Stimulated activated CD8-positive, alpha-beta memory T cell treated with anti-CD3 and anti-CD28 coated beads, Interleukin-7, amount 100 ng/mL, for 1 hour (primary cell): ENCODE measurements at places on chromosomes 12 and 14.

GRCh38 chr12:60093428-60093827 lies 497.6 kb downstream of the SLC16A7 start:
- DNase-seq: no peak

DNA sequence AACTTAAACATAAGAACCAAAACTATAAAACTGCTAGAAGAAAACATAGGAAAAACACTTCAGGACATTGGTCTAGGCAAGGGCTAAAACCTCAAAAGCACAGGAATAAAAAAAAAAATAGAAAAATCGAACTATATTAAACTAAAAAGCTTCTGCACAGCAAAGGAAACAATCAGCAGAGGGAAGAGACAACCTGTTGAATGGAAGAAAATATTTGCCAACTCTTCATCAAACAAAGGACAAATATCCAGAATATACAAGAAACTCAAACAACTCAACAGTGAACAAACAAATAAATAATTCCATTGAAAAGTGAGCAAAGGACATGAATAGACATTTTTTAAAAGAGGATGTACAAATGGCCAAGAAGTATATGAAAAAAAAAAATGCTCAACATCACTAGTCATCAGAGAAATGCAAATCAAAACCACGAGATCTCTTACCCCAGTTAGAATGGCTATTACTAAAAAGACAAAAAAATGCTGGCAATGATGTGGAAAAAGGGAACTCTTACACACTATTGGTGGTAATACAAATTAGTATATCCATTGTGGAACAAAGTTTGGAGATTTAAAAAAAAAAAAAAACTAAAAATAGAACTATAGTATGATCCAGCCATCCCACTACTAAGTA lies 152.0 kb downstream of the NDUFA12 start:
- no peak for DNase-seq

DNA sequence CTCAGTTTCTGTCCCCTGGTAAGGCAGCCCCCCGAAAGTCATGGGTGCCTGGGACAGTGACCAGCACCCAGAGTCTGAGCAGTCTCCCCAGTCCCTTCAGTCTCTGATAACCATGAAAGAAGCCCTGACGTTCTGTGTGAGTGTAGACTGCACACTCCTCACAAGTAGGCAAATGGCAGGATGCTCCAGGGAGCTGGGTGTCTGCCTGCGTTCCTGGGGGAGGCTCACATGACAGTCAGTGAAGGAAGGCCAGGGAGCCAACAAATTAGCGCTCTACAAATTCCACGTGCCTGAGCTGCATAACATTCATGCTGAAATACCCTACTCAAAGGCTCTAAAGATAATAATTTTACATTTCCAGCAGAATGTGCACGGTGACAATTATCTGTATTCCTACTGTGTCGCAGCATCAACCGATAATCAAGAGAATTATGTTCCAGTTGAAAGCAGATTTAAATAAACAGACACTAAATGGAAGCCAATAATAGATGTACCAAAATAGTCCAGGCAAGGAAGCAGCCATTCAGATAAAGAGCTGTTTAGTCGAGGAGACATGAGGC lies 56.3 kb downstream of the ASCL1 start:
- DNase-seq: no peak

- no peak for DNase-seq
Measured at GRCh38 chr14:57848353-57848752, 17.5 kb downstream of the SLC35F4 start.

DNA sequence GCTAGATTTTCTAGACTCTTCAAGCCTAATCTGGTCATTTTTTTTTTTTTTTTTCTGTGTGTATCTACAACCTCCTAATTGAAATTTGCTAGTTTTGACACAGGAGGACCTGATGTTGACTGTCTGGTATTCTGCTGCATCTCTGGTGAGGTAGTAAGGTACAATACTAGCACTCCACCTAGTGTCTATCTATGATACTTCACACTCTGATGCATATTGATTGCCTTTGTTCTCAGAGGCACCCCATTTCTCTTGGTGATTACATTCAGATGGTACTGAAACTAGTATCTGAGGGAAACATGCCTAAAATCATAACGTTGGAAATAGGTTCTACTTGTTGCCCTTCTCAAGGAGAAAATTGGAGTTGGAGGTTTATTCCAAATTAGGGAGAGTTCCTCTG lies 930.5 kb upstream of the NOVA1 start:
- no peak for DNase-seq

GRCh38 chr14:74981462-74981782 lies 21.3 kb upstream of the EIF2B2 start:
- no peak for DNase-seq

- no peak for DNase-seq
Measured at GRCh38 chr14:58563978-58564377, 73.8 kb upstream of the DACT1 start.

DNA sequence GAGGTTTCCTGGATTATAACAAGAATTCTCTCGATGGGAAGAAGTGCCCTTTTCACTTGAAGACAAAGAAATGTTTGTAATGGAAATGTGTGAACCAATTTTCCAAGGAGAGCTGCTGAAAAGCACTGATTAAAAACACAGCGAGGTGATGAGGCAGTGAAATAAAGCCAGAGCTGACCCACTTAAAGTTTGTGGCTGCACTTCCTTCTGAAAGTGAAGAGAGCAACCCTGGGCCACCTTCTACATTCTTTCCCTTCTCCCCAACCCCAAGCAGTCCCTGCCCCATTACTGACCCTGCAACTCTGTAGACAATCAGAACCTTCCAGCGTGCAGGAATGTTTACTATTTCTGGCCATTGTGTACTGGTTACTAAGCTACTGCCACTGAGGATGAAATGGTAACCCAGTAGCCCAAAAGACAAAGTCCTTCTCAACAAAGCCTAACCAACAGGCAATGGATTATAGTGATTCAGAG lies 173.9 kb downstream of the TTC7B start:
- DNase-seq: no peak

GRCh38 chr12:82930301-82930700 lies 243.6 kb downstream of the TMTC2 start:
- DNase-seq: no peak

DNA sequence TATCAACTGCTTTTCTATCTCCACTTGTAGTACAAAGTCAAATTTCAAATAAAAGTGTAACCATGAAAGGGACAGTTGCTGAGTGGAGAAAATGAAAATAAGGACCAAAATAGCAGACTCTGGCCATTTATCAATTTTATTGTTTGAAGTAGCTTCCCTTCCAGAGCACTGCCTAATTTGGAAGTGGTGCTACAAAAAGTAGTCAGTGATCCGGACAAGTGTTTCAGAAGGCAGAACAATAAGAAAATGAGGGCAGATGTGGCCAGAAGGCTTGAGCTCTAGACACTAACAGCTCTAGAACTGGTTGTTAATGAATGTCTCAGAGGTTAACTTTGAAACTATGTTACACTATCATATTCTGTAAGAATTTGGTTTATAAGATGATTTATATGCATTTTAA lies 48.9 kb downstream of the ABCC9 start:
- no peak for DNase-seq

DNA sequence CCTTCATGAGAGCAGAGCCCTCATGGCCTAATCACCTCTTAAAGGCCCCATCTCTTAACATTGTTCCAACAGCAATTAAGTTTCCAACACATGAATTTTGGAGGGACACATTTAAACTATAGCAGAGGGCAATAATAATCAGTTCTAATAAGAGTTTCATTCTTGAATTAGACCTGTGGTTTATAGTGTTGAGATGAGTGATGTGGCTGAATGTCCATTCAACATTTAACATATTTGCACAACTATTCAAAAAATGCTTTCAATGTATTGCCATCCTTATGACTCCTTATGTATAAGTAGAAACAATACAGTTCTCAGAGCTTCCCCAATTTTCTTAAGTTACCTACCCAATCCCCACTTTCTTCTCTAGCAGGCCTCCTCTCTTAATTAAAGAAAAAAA lies 21.5 kb downstream of the KLHL28 start:
- no peak for DNase-seq

DNA sequence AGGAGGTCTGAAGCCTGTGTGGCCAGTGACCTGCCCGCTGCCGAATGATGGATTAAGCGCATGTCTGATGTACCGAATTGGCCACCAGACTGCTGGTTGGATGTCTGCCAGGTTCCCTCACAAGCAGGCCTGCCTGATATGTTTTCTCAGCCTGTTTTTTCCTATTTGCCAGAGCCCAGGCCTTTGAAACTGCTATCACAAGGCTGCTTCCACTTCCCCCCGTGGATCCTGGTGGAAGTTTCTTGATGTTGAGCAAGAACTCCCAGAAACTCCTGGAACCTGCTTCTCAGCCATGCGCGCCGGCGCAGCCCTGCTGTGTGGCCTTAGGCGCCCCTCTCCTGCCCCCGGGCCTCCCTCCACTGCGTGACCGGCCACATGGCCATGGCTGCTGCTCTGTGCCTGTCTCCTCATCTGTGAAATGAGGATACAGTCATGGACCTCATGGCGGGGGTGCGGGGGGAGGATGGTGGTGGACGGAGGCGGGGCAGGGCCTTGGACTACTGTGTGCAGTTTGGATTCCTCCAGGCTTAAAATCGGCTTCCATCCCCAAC lies 56.6 kb downstream of the CALM1 start:
- DNase-seq: no peak

DNA sequence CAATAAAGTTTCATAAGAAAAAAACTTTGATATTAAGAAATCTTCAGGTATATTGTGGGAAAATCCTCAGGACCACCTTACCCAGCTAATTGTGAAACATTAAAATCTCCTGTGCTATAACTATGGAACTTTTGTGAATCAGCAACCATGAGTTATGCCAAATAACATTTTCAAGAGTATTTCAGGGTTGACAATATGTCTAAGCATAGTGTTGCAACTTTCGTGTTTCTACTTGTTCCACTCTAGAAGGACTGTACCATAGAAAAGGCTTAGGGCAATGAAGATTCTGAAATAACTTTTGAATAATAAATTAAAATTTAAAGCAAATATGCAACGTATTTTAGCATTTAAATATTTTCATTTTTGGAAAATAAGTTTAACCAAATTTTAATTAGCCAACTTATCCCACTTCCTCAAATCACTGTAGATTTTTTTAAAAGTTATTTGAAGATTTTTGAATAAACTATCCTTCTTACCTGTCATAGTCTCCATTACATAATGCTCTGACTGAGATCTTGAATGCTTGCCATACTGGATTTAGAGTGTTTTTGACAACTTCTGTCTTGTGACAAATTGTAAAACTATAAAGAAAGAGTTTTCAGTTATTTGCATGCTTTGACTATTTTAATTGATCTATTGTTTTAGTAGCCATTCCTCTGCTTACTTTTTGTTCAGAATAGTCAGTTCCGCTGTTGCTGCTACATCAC lies 143.6 kb downstream of the CPNE8 start:
- no peak for DNase-seq

DNA sequence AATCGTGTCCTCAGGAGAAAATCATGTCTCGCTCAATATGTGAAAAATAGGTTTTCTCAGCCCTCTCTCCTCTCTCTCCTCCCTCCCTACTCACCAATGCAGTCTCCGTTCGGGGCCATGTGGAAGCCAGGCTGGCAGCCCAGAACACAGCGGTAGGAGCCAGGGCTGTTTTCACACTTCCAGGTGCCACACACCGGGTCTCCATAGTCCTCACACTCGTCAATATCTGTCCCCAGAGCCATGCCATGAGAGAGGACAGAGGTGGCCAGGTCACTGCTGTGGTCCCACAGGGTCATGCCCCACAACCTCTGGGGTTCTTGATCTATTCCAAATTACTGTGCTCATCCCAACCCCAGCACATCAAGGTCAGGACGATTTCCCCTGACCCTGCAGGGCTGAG lies 13.5 kb downstream of the ISCA2 start:
- DNase-seq: no peak

DNA sequence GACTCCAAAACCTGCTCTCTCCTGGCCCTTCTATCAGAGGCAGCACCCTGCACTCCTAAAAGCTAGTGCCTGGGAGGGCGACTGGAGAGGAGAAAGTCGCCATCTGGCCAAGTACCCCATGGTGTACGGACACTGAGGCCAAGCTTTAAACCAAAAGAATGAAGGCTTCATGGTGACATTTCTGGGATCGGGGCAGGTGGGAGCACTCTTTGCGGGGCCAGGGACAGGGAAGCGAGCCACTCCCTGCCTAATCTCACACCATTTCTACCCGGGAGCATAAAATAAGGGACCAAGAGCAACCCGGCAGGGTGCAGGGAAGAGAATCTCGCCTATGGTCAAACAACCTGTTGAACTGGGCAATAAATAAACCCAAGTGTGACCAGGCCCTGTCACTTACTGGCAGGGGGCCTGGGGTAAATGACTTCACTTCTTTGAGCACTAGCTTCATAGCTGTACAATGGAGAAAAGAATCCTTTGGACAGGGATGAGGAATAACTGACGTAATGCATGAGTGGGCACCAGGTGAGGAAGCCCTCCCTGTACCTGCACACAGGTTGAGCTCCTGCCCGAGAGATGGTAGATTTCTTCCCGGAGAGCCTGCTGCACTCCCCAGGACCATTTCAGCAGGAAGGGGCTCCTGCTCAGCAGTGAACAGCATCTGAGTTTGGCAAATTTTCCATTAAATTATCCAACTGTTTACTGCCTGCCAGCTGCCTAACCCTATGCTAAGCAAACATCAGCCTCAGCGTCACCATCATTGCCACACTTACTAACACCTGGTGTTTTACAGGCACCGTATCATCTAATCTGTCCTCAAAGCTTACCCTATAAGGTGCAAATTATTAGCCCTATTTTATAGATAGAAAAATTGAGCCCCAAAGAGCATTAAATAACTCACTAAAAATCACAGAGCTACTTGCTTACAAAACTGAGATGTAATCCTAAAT lies 2.0 kb downstream of the SERPINA1 start:
- DNase-seq: no peak

DNA sequence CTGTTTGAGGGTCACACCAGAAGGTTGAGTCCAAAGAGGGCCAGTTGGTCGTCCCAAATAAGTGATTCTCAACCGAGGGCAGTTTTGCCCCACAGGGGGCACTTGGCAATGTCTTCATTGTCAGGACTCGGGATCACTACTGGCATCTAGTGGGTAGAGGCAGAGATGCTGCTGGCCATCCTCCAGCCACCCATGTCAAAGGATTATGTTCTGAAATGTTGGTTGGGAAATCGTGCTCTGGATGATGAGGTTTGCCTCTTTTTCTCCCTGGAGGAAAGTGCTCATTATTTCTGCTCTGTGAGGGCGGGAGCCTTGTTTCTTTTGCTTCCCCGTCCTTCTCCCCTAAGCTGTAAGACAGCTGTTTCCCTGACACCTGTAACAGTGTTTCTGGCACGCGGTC lies 3.6 kb downstream of the ZNF839 start:
- no peak for DNase-seq

- DNase-seq: no peak
Measured at GRCh38 chr12:45244561-45245343, 28.9 kb downstream of the ANO6 start.

DNA sequence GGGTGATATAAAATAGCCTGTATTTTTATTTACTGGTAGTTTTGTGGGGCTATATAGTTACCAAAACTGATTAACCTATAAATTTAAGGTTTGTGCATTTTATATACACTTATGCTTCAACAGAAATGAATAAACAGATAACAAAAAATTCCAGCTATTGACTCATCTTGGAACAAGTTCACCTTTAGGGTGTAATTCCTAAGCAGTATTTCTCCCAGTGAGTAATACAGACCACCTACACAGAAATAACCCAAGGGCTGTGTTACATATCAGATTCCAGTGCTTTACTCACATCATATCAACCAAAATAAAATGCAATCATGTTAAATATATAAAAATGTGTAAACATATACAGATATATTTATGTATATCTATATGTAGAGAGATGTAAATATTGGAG lies 345.6 kb downstream of the ADAMTS20 start:
- no peak for DNase-seq

GRCh38 chr14:106840991-106841390 lies 1314.6 kb downstream of the TMEM121 start:
- no peak for DNase-seq
